ENCODE measurements at places on chromosomes 1 and 21. TPM values are rescaled to one million over a fixed set of nuclear protein-coding genes. Genes with fewer than 3 reads are reported as not detected.
A peak's percentile ranks its signal among the peaks of the same experiment; 100 is the strongest.

ATAD3B gene
- total RNA-seq = 113 TPM

DNA sequence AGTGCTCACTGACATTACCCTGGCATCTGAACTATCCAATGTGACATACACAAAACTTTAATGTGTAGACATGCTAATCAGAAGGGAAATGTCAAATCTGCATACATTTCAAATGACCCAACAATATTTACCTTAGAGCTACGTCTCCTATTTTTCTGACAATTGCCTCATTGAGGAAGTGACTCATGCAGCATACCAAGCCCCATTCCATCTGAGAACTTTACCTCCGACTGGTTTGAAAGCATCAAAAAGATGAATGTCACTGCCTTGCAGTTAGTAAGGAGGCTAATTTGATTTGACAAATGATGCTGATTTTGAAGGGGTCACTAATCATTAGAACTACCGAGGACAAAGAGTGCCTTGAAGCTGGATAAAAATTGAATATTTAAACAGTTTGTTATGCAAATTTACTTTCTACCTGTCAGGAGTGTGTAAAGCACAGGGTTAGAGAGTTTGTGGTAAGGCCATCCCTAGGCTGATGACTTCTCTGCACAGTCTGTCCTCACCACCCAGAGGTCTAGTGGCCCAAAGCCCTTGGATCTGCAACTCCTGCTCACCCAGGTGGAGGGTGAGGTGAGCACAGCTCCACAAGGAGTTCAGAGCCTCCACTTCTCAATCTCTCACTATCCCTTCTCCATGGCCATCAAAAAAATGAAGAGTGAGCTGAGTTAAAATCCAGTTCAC is 500.3 kb upstream of the C1orf87 start:
- H3K4me3 ChIP-seq = no peak overlapping the region
- H3K36me3 ChIP-seq = no peaks in the 10 kb centered on the region
- no peak overlapping the region for H3K27ac ChIP-seq

- H3K4me3 ChIP-seq = no peak overlapping the region
- peaks cover 7% of the 10 kb centered on the region for H3K4me1 ChIP-seq
- peaks cover 7% of the 10 kb centered on the region for H3K27me3 ChIP-seq
Observed at GRCh38 chr21:42161956-42162681, 56.8 kb upstream of the ABCG1 start.

A3GALT2 gene
- total RNA-seq = not detected

MARK1 gene
- total RNA-seq = not detected

CGN gene
- 0.91 TPM for total RNA-seq

GRCh38 chr1:224203243-224204016 is 20.4 kb downstream of the DEGS1 start:
- H3K4me1 ChIP-seq = peaks cover 15% of the 10 kb centered on the region

GRCh38 chr21:30033441-30033840 is 93.6 kb upstream of the GRIK1 start:
- H3K27me3 ChIP-seq = peaks cover 2% of the 10 kb centered on the region
- H3K36me3 ChIP-seq = no peaks in the 10 kb centered on the region
- no peaks in the 10 kb centered on the region for H3K4me1 ChIP-seq

DNA sequence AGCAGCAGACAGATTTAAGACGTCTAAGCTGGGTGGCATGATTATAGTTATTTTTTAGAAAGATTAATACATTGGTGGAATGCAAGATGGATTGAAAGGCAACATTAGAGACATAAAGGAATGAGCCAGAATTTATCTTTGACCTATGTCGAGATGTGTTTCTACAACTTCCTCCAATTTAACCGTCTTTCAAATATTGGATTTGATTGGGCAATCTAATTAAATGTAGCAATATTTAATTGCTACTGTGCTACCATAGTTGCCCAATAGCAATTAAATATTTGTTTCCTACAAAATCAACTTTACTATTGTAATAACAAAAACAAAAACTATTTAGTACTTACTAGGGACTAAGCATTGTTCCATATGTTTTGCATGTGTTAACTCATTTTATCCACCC is 30.4 kb upstream of the CYP4A22 start:
- peaks cover 2% of the 10 kb centered on the region for H3K27me3 ChIP-seq
- no peak overlapping the region for H3K27ac ChIP-seq
- H3K36me3 ChIP-seq = no peaks in the 10 kb centered on the region
- no peak overlapping the region for H3K4me3 ChIP-seq
- DNase-seq = no peak

TFAP2E gene
- total RNA-seq = 0.47 TPM

GRCh38 chr1:182603646-182604174 is 479 bp downstream of the RGS16 start:
- peaks cover 8% of the 10 kb centered on the region for H3K36me3 ChIP-seq
- peaks cover 2% of the 10 kb centered on the region for H3K27me3 ChIP-seq
- no peak overlapping the region for H3K4me3 ChIP-seq
- peaks cover 45% of the 10 kb centered on the region for H3K4me1 ChIP-seq
- DNase-seq = no peak

DNA sequence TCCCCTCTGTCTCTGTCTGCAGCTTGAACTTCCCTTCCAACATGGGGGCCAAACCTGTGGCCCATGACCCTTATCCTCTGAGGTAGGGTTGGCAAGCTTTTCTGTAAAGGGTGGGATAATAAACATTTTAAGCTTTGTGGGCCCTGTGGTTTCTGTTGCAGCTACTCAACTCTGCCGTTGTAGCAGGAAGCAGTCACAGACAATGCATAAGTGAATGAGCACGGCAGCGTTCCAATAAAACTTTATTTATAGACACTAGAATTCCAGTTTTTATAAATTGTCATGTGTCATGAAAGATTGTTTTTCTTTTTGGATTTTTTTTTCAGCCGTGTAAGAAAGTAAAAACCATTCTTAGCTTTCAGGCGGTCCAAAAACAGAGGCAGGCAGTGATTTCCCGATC is 18.2 kb upstream of the CDK18 start:
- peaks cover 51% of the 10 kb centered on the region for H3K27me3 ChIP-seq
- H3K27ac ChIP-seq = no peak overlapping the region
- H3K4me3 ChIP-seq = no peak overlapping the region
- peaks cover 16% of the 10 kb centered on the region for H3K4me1 ChIP-seq
- no peaks in the 10 kb centered on the region for H3K36me3 ChIP-seq

FAM72C gene
- total RNA-seq = 11.3 TPM

DNA sequence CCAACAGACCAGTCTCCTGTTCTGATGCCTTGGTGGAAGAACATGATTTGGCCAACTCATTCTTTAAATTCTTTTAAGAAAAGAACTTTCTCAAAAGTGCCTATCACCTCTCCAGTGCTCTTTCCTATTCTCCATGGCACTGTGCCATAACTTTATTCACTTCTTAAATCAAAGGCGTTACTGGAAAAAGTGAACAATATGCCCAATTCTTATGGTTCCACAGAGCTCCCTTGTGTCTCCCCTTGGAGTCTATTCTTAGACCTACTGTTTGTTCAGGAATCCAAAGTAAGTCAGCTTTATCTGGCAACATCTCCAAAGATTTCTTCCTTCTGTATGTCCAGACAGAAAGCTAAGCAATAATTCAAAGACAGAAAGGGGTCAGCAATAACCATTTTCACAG is 111.9 kb upstream of the MAGI3 start:
- no peak overlapping the region for H3K4me3 ChIP-seq
- H3K4me1 ChIP-seq = no peaks in the 10 kb centered on the region
- no peak overlapping the region for H3K27ac ChIP-seq

- H3K4me3 ChIP-seq = peak overlapping the region; percentile 82
- peak overlapping the region; percentile 87 for H3K27ac ChIP-seq
- peaks cover 37% of the 10 kb centered on the region for H3K4me1 ChIP-seq
- H3K27me3 ChIP-seq = no peaks in the 10 kb centered on the region
- DNase-seq = no peak
Observed at GRCh38 chr1:39034114-39034654, 8.0 kb downstream of the NDUFS5 start.

DNA sequence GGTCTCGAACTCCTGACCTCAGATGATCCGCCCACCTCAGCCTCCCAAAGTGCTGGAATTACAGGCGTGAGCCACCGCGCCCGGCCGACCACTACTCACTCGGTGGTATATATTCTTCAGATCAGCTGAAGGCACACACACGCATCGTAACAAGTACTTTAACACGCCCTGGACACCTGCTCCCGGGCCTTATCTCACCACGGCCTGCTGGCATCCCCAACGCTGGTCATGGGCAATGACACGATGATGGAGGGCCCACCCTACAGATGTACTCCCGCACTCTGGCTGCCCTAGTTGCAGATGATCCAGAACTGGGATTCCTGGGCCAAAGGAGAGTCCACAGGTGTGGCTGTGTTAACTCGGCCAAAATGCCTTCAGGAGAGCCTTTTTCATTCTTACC is 11.6 kb downstream of the UBE2J2 start:
- H3K4me1 ChIP-seq = peaks cover 11% of the 10 kb centered on the region
- H3K36me3 ChIP-seq = peaks cover 38% of the 10 kb centered on the region
- H3K4me3 ChIP-seq = no peak overlapping the region
- no peak for DNase-seq
- no peak overlapping the region for H3K27ac ChIP-seq

ITGB2 gene
- total RNA-seq = 294 TPM
